C1 segment of cervical spinal cord (tissue), 14 donors: ENCODE measurements at places on chromosomes 7 and 10.

DNA sequence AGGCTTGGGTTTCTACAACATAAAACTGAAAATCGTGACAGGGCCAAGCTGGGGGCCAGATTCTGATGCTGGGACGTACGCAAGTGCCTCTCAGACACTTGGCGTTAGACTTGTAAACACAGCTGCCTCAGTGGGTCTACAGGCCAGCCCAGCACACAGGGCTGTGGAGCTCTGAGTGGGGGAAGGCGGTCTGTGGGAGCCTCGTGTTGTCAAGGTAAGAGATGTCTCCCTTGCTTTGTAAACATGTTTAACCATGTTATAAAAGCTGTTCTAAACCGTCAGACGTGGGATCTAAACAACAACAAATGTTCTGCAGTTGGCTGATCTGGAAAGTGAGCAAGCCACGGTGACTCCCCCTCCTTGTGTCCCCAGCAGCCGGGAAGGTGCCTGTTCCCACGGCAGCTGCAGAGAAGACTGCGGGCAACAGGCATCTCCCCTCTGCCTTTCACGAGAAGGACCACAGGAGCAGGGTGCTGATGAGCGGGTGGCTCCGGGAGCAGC, 67.8 kb downstream of the ZRANB1 start:
- peak; percentile 20 for DNase-seq

DNA sequence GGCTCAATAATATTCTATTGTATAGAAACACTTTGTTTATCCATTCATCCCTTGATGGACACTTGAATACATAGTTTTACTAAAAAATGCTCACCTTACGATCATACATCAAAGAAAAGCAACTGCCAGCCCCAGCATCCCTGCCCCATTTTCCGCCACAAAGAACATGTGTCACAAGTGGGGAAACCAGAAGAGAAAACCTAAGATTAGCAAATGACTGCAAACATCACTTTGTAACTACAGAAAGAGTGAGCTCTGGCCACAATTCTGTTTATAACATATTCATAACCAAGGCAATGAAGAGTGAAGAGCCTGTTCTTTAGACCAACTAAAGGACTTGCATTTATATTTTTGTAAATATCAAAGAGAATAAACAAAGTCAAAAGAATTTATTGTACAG, 89.8 kb downstream of the DOCK4 start:
- no peak for DNase-seq

- no peak for DNase-seq
Observed at GRCh38 chr10:71590781-71591350, 128.7 kb downstream of the C10orf105 start.

DNA sequence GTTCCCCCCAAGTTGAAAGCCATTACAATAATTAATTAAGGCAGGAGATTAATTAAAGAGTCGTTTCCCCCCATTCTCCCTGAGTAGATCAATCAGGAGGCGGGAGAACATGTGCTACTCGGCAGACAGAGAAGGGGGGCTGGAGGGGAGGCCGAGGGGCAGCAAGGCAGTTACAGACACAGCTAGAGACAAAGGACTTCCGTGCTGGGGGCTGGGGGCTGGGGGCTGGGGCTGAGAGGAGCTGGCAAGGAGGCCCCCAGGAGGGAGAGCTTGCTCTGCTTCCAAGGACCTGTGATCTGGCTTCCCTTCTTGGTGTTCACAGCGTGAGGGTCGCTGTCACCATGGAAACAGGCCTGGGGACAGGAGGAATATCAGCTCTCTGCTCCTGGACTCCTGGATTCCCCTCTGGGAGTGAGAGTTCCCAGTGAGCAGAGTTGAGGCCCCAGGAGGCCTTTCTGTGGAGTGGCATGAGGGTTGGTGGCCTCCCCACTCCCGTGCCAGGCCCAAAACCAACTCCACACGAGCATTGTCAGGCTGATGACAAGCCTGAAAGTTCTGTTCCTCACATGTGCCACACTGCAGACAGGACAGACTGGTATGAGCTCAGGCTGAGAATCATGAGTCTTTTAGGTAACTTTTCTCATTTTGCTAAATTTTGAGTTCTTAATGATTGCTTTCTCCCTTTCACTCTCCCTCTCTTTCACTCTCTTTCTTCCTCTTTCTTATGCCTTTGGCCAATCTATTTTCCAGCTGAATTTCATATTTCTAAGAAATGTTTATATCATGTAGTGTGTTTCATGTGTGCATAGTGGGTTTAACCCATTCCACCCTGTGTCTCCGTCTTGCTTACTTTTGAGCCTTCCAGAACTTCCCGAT, 16.4 kb downstream of the FAM241B start:
- no peak for DNase-seq

DNA sequence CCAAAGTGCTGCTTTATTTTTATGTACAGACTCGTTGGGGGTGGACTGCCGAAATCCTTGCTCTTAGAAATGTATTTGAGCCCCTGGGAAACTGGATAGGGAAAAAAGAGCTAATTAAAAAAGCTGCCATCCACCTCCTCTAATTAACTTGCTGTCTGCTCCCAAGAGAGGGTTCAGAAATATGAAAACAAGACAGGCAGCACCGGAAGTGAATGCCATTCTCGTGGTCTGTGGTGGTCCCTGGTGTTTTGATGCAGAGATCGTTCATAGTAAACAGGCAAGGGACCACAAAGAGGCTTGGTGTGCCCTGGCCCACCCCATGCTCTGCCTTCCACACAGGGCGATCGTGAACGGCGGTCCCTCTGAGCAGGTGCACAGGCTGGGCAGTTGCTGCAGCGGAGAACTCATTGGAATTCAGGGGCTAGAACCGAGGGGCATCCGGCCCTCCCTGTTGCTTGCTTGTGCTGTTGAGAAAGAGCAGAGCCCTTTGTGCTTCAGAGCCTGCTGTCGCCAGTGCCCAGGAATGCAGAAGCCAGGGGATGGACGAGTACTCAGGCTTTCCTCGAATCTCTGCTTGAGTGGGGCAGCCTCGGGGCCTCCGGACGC, 79.1 kb upstream of the BTBD16 start:
- no peak for DNase-seq

GRCh38 chr7:49037346-49038210, 113.2 kb downstream of the CDC14C start:
- no peak for DNase-seq

GRCh38 chr7:50685135-50686065, 97.3 kb downstream of the GRB10 start:
- no peak for DNase-seq

- DNase-seq, result no peak
Observed at GRCh38 chr10:1273372-1274105, 217.4 kb downstream of the WDR37 start.

DNA sequence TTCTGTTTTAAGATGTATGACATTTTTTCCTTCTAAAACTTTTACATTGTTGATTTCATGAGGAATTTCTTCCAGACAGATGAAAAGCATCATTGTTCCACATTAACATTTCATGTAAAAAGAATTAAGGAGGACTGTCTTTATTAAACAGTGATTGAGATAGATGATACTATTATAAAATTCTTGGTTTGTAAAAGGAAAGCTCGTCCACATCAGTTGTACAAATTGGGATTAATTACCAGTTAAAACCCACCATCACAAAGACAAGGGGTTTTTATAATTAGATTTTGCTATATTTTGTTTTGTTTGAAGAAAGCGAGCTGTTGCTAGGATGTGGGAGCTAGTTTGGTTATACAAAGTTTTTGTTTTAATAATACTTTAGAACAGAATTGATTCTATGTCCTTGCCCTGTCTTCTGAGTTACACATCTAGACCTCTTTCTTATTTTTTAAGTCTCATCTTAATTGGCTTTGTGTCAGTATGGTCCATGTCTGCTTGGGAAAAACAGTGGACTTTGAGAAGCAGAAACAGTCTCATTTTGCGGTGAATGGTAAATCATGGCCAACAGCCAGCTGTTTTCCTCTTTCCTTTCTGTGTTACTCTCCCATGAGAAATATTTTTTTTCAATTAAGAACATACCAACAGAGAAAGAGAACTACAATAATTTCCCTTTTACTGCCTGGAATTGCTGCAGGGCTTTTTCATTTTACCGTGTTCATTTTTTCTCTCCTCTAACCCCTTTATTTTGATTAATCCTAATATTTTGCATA, 3.2 kb downstream of the TES start:
- DNase-seq, result no peak

GRCh38 chr10:84244651-84245270, at the start of gene RGR:
RGR (plus strand) TSS chr10:84245053; CDS start chr10:84245091, 38 bp downstream.
- peak; percentile 91 for DNase-seq

GRCh38 chr10:94133239-94133638, 139.5 kb downstream of the PLCE1 start:
- DNase-seq, result peak; percentile 14
